ENCODE measurements at places on chromosomes 6 and 20.

DNA sequence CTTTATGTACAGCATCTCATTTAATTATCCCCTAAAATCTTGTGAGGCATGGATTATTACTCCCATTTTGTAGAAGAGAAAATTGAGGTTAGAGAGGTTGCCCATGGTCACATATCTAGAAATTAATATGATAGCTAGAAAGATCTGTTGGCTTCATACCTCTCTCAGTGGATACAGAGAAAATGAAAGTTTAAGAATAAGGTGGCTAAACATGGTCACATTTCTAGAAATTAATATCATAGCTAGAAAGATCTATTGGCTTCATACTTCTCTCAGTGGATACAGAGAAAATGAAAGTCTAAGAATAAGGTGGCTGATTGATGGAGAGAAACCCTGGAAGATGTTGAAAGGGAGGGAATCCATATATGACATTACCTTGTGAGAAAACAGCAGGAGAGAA is 260.7 kb upstream of the MAN1A1 start:
- DNase-seq, result no peak

DNA sequence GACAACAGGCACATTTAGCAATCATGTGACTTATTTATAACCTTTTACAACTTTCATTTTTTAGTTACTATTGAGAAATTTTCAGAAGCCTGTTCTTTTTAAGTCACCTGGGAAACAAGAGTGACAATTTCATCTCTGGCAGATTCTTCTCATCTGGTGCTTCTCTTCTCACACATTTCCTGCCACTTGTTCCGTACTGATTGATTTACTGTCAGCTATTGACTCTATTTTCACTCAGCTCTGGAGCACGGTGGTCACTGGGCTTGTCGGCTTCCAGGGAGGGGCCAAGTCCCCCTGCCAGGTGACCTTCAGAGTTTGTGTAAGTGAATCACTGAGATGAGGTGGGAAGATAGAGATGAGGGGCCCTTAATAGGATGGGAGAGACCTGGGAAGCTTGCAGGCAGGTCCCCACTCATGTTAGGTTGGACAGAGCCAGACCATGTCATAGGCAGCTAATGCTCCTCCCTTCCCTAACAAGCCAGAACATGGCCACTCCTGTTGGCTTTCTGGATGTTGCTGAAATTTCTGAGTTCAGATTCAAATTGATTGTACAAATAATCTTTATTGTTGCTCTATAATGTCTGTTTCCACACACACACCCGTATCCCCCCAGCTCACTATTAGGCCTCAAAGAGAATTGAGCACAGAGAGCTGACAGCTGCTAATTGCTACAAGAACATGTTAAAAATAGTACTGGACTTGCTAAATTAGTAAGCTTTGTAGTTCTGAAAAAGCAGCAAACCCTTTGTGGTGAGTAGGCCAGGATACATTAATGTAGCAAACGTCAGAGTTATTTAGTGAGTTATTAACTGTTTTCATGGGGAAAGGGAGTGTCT is 13.3 kb downstream of the DUSP22 start:
- DNase-seq, result no peak

DNA sequence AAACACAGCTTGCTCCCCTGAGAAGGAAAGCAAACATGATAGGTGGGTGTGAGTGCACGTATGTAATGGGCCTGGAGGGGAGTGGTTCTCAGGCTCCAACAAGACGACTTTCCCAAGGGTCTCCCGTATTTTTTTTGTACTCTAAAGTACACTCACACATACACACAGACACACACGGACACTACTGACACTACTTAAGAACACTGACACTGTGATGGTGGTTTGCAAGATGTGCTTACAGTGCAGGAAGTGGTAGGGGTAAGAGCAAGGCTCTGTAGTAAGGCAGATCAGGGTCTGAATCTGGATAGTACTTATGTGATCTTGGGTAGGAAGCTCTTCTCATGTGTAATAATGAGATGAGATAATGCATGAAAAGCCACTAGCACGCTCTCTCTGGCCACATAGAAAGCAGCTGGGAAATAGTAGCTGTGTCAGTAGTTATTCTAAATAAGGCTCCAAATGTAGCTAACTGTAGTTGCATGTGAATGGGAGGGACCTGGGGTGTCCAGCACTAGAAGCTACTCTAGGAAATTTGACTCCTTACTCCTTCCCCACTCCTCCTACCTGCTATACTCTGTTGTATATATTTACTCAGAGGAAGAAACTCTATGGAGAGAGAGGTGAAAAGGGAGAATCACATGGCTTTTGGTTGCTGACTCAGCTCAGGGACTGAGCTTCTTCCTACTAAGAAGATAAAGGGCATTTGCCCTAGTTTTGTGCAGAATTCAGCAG is 8.4 kb upstream of the ZBTB24 start:
- no peak for DNase-seq

GRCh38 chr20:10883166-10883565 is 209.4 kb upstream of the JAG1 start:
- no peak for DNase-seq

DNA sequence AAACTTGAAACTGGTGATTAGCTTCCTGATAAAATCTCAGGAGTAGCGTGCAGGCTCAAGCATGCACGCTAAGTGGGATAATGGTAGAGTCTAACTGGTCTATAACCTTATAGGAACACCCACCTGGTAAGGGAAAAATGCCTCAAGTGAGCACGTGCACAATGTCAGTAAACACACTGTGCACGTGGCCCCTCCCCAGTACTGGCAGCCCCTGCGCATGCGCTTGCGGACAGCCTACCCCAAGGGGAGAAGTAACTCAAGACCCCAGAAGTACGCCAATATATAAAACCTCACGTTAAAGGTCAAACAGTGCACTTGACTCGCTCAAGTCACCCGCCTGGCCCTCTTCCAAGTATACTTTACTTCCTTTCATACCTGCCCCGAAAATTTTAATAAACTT is 23.1 kb upstream of the DOK5 start:
- DNase-seq, result no peak
